ENCODE measurements at places on chromosomes 13 and 19. TPM values are rescaled to one million over a fixed set of nuclear protein-coding genes. Genes with fewer than 3 reads are reported as not detected.

DNA sequence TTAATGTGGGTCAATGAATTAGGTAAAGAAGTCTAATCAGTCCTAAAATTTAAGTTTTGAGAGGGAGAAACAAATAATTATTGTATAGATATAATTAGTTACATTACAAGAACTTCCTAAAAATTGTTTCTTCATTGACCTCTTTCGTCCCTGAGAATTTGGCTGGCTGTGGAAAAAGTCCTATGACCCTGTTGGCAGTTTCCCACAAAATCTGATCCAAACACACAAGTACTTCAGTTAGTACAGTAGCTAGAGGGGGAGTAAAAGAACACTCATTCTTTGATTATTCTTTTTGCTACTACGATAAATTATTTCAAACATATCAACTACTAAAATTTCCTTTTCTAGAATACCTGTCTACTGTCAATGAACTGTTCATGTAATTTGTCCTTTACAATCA lies 11.3 kb downstream of the POSTN start:
- H3K36me3 ChIP-seq = peaks cover 52% of the 10 kb centered on the region
- no peak overlapping the region for H3K27ac ChIP-seq
- H3K4me3 ChIP-seq = no peak overlapping the region
- DNase-seq = no peak
- H3K27me3 ChIP-seq = no peaks in the 10 kb centered on the region
- no peaks in the 10 kb centered on the region for H3K4me1 ChIP-seq

DNA sequence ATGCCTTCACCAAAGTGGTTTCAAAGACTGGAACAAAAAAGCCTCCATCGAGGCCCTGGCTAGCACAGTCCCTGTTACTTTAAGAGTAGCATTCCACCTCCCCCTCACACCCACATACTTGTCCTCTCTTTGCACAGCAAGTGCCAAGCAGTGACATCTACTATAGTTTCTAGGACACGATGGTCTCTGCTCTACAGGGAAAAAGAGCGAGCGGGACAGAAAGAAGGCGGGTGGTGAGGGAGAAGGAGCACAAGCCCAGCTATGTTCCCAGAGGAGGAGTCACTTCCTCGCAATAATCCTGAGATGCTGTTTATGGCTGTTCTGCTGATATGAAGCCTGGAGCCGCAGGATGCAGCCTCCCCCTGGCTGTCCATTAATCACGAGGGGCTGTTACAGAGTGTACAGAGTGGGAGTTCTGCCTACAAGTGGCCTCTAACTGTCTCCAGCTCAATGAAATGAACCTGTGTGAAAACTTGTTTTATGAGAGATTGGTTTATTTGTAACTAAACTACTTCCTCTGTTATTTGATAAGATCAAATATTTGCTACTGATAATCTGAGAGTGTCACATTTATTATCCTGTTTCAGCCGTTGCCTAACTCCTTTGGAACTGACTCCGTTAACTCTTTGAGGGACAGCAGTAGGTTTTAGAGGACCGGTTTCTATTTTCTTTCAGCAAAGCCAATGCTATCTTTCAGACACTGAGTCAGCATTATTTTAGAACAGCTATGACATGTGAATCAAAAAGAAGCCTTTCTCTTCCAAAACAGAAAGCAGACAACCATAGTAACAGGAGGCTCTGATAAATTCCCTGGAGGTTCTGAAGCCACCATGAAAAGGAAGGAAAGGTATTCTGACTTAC lies 208.0 kb downstream of the SPRY2 start:
- peak; percentile 38 for DNase-seq
- H3K27me3 ChIP-seq = no peaks in the 10 kb centered on the region
- H3K4me1 ChIP-seq = peaks cover 24% of the 10 kb centered on the region
- H3K36me3 ChIP-seq = no peaks in the 10 kb centered on the region
- H3K4me3 ChIP-seq = peak overlapping the region; percentile 49

PLVAP gene
- polyA plus RNA-seq = not detected

- DNase-seq = no peak
- H3K36me3 ChIP-seq = no peaks in the 10 kb centered on the region
- no peak overlapping the region for H3K4me3 ChIP-seq
- no peaks in the 10 kb centered on the region for H3K4me1 ChIP-seq
Measured at GRCh38 chr13:72230131-72230530, 363.1 kb upstream of the DACH1 start.

DNA sequence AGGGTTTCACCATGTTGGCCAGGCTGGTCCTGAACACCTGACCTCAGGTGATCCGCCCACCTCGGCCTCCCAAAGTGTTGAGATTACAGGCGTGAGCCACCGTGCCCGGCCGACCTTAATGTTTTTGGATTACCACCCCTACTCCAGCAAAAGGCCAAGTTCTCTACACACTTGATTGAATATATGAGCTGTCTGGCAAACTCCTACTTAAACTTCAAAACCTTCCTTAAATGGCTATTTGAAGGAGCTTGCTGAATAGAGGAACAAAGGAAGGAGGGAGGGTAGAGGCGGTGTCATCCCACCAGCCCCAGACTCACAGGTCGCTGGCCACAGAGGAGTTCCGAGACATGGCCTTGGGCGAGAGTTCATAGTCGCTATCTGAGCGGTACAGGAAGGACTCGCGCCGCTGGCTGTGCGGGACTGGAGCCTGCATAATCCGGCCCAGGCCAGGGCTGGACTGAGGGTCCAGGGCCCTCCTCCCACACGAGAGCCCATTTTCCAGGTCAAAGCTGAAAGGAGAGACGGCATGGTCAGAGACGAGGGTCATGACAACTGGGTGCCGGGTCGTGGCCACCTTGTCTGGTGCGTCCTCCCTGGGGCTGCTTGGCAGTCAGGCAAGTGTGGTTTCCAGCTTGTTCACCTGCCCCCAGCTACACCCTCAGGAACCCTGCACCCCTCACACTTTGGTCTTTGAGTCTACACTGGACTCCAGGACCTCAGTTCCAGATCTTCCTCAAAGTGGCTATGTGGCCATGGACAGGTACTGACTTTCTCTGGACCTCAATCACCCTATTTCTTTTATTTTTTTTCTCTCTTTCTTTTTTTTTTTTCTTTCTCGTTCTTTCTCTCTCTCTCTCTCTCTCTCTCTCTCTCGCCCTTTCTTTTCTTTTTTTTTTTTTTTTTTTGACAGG lies 4.2 kb downstream of the PDE4C start:
- H3K4me3 ChIP-seq = no peak overlapping the region
- no peak for DNase-seq
- no peaks in the 10 kb centered on the region for H3K4me1 ChIP-seq
- no peaks in the 10 kb centered on the region for H3K27me3 ChIP-seq
- H3K27ac ChIP-seq = no peak overlapping the region

- peak overlapping the region; percentile 42 for H3K4me3 ChIP-seq
- H3K27me3 ChIP-seq = no peaks in the 10 kb centered on the region
- H3K27ac ChIP-seq = no peak overlapping the region
- H3K36me3 ChIP-seq = no peaks in the 10 kb centered on the region
- DNase-seq = no peak
Measured at GRCh38 chr19:58227964-58228584, 640 bp upstream of the ZNF544 start.

GRCh38 chr13:77065461-77066147 lies 38.6 kb upstream of the FBXL3 start:
- no peaks in the 10 kb centered on the region for H3K4me1 ChIP-seq
- no peaks in the 10 kb centered on the region for H3K27me3 ChIP-seq
- H3K27ac ChIP-seq = no peak overlapping the region
- H3K36me3 ChIP-seq = peaks cover 55% of the 10 kb centered on the region
- no peak overlapping the region for H3K4me3 ChIP-seq

DNA sequence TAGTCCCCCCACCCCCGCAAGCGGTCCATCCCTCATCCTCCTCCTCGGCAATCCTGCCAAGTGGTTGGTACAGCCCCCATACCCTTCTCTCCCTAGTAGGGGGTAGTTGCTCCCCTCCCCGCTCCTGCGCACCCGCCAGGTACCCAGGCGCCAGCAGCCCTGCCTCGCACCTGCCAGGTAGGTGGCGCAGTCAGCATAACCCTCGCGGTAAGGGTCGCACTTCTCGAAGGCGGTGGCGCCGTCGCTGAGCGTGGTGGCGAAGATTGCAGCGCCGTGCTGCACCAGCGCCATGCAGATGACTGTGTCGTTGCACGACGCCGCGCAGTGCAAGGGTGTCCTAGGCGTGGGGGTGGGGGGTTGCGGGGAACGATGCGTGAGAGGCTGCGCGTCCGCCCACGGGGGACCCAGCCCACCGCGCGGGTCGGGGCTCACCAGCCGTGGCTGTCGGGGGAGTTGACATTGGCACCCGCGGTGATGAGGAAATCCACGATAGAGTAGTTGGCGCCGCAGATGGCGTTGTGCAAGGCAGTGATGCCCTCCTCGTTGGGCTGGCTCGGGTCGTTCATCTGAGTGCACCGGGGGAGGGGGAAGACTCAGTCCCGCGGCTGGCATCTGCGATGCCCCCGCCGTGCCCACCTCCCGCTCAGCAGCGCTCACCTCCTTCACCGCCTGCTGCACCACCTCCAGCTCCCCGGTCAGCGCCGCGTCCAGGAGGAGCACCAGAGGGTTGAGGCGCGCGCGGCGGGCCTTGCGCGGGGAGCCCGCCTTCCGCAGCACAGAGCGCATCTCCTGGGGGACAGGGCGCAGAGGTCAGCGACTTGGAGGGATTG lies 15.2 kb upstream of the ERCC2 start:
- H3K27ac ChIP-seq = no peak overlapping the region
- no peaks in the 10 kb centered on the region for H3K4me1 ChIP-seq
- DNase-seq = peak; percentile 57
- H3K36me3 ChIP-seq = peaks cover 11% of the 10 kb centered on the region
- H3K27me3 ChIP-seq = no peaks in the 10 kb centered on the region

ZNF561 gene
- 18.0 TPM for polyA plus RNA-seq

- H3K4me1 ChIP-seq = no peaks in the 10 kb centered on the region
- no peaks in the 10 kb centered on the region for H3K27me3 ChIP-seq
- H3K4me3 ChIP-seq = no peak overlapping the region
- H3K27ac ChIP-seq = no peak overlapping the region
- no peaks in the 10 kb centered on the region for H3K36me3 ChIP-seq
- DNase-seq = no peak
Measured at GRCh38 chr19:28284389-28284788, 928.6 kb downstream of the UQCRFS1 start.

DNA sequence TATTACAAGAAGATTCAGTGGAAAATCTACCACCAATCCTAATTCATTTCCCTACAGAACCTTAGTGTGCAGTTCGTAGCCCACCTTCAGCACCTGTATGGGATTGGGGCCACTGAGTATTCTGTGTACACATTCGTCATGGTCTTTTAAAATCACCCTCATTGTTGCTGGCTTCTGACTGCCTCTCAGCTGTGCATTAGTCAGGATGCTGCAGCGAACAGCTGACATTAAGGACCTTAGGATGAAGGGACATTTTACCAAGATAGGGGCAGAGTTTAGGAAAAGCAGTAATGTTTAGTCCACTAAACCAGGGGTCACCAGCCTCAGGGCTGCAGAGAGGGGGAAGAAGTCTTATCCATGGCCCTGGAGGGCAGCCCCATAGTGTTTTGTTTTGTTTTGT lies 176.5 kb downstream of the COL4A1 start:
- no peak overlapping the region for H3K27ac ChIP-seq
- H3K4me1 ChIP-seq = no peaks in the 10 kb centered on the region
- DNase-seq = no peak
- no peaks in the 10 kb centered on the region for H3K27me3 ChIP-seq
- H3K4me3 ChIP-seq = no peak overlapping the region

DNA sequence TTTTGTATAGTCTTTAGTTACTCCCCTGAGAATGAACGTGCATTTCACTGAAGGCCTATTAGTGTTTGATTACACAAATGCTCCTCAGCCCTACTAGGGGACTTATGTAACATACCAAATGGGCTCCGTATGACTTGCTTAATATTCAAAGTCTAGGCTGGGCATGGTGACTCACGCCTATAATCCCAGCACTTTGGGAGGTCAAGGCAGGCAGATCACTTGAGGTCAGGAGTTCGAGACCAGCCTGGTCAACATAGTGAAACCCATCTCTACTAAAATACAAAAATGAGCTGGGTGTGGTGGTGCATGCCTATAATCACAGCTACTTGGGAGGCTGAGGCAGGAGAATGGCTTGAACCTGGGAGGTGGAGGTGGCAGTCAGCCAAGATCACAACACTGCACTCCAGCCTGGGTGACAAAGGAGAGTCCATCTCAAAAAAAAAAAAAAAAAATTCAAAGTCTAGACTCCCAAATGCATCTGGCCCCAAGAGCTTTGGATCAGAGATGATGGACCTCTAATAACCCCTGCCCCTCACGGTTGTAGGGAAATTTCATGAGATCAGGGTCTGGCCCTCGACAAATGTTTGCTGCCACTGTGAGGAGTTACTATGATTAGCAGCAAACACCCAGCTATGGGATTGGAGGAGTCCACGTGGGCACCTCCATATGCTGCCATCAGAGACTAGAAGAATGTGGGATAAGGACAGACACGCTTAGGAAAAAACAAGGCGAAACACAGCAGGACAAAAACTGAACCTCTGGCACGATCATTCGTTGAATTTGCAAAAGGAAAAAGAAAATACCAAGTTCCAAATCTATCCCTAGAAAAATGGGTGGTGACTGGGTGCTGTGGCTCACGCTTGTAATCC lies 4.6 kb downstream of the FBXO17 start:
- no peak overlapping the region for H3K4me3 ChIP-seq
- H3K27me3 ChIP-seq = no peaks in the 10 kb centered on the region
- DNase-seq = no peak
- H3K27ac ChIP-seq = no peak overlapping the region

DNA sequence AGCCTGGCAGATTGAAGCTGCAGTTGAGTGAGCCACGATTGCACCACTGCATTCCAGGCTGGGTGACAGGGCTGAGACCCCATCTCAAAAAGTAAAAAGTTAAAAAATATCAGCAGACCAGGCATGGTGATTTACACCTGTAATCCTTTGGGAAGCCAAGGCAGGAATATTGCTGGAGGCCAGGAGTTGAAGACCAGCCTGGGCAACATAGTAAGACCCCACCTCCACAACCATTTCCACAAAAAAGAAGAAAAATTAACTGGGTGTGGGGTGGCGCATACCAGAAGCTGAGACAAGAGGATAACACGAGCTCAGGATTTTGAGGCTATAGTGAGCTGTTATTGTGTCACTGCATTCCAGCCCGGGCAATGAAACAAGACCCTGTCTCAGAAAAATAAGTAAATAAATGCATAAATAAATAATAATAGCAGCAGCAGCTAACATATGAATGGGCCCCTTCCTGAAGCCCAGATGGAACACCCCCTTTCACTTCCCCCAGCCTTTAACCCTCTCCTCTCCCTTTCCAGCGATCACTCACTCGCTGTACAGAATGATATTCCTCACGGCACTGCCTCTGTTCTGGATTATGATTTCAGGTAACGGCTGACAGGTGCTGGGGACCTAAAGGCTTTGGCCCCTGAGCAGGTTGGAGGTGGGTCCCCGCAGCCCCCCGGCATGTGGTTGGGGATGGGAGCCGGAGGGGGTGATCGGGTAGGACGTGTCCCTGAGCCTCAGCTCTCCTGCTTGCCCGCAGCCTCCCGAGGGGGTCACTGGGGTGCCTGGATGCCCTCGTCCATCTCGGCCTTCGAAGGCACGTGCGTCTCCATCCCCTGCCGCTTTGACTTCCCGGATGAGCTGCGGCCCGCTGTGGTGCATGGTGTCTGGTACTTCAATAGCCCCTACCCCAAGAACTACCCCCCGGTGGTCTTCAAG lies 3.2 kb downstream of the MAG start:
- DNase-seq = no peak
- no peak overlapping the region for H3K27ac ChIP-seq
- peaks cover 64% of the 10 kb centered on the region for H3K27me3 ChIP-seq
- no peaks in the 10 kb centered on the region for H3K36me3 ChIP-seq

All from SK-N-SH (cell line).